ENCODE measurements at places on chromosomes 1 and 21. TPM values are rescaled to one million over a fixed set of nuclear protein-coding genes. Genes with fewer than 3 reads are reported as not detected.
A peak's percentile ranks its signal among the peaks of the same experiment; 100 is the strongest.

DNA sequence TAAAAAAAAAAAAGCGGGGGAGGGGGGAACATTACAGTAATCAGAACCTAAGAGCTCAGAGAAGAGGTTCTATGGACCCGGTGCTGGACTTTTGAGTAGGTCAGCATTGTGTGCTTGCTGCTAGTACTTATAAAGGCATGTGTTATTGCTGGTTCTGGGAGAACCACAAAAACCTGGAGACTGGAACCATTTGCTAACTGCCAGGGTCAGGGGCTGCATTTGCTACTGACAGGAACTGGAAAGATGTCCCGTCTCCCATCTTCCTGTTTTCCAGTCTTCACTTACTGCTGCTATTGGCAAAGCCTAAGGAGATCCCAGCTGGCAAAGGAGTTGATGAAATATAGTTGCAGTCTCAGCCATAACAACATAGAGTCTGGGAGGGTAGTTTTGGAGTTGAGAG, 4.3 kb downstream of the RNF2 start:
- DNase-seq, result no peak

GRCh38 chr21:43268086-43268803, 99.4 kb downstream of the CRYAA start:
- no peak for DNase-seq

- no peak for DNase-seq
These were observed 1007.4 kb downstream of the TTLL7 start for GRCh38 chr1:82991569-82991968.

Gene RRP15
- total RNA-seq, result 14.0 TPM

- DNase-seq, result no peak
These were observed 699 bp upstream of the RGS2 start for GRCh38 chr1:192808163-192808517.

Gene ACKR1
- not detected for total RNA-seq

GRCh38 chr21:33434770-33435360, 31.7 kb downstream of the IFNGR2 start:
- peak; percentile 37 for DNase-seq

- no peak for DNase-seq
These were observed 64.4 kb downstream of the AGPAT3 start for GRCh38 chr21:43929217-43929971.

- no peak for DNase-seq
These were observed 284.5 kb downstream of the PTPRU start for GRCh38 chr1:29520571-29521437.

GRCh38 chr1:93662481-93663207, 19.0 kb downstream of the BCAR3 start:
- no peak for DNase-seq

DNA sequence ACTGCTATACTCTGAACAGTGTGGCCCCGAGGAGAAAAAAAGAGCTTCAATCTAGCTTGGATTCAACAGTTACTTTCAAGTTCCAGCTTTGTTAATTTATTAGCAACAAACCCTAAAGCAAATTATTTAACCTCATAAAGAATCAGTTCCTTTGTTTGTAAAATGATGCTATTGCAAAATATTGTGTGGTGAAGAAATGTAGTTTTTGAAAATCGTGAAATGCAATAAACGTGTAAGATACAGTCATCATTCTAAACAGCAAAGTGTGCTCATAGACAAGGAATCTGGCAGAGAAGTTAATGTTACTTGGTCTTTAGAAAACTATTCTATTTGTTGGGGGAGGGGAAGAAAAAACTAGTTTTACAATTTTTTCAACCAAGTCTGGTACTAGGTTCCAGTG, 297.6 kb upstream of the ADGRL4 start:
- no peak for DNase-seq
